ENCODE measurements at places on chromosomes 11 and 22. TPM values are rescaled to one million over a fixed set of nuclear protein-coding genes. Genes with fewer than 3 reads are reported as not detected.

APOBEC3A gene
- total RNA-seq: not detected

PNPLA5 gene
- total RNA-seq: not detected

JOSD1 gene
- 50.3 TPM for total RNA-seq

SLC22A6 gene
- total RNA-seq: not detected

DEFB108B gene
- total RNA-seq: not detected

PAX6 gene
- total RNA-seq: 10.2 TPM

TCF20 gene
- total RNA-seq: 17.8 TPM

CCDC82 gene
- total RNA-seq: 44.8 TPM

CRYAB gene
- 61.0 TPM for total RNA-seq

RGL4 gene
- not detected for total RNA-seq

MRPL16 gene
- 29.7 TPM for total RNA-seq

FCHSD2 gene
- 8.0 TPM for total RNA-seq

PVALB gene
- total RNA-seq: not detected

PICK1 gene
- total RNA-seq: 52.4 TPM

KCNK7 gene
- total RNA-seq: 0.66 TPM

RIBC2 gene
- not detected for total RNA-seq

FDXACB1 gene
- not detected for total RNA-seq

MSANTD4 gene
- 4.9 TPM for total RNA-seq

TTC9C gene
- total RNA-seq: 12.5 TPM

MRGPRF gene
- total RNA-seq: 7.6 TPM

PRDM10 gene
- 4.7 TPM for total RNA-seq

Data from body of pancreas (tissue), 4 donors.